ENCODE measurements at places on chromosomes 5 and 9. TPM values are rescaled to one million over a fixed set of nuclear protein-coding genes. Genes with fewer than 3 reads are reported as not detected.

GRCh38 chr9:16255217-16255616, 615.3 kb downstream of the BNC2 start:
- H3K36me3 ChIP-seq, result no peaks in the 10 kb centered on the region
- no peak overlapping the region for H3K27ac ChIP-seq
- H3K27me3 ChIP-seq, result no peaks in the 10 kb centered on the region

DNA sequence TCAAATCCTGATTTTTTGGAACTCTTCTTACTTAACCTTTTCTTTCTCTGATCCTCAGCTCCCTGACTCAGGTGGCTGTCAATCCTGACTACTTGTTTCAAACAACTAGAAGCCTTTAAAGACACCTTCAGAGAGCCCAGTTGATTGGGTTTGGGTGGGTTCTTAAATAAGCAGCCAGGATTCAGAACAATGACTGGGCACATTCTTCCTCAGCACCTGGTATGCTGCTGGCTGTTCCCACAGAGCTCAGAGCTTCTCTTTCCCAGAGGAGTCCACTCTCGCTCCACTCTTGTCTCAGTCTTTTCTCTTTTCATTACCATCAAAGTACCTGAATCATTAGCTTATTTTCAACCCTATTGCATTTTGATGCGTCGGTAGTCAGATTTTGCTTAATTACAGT, 22.5 kb downstream of the PCSK5 start:
- H3K36me3 ChIP-seq, result no peaks in the 10 kb centered on the region
- no peaks in the 10 kb centered on the region for H3K4me1 ChIP-seq
- DNase-seq, result no peak
- no peaks in the 10 kb centered on the region for H3K27me3 ChIP-seq

PPP3R2 gene
- total RNA-seq, result not detected

KLHL3 gene
- total RNA-seq, result 11.7 TPM

DNA sequence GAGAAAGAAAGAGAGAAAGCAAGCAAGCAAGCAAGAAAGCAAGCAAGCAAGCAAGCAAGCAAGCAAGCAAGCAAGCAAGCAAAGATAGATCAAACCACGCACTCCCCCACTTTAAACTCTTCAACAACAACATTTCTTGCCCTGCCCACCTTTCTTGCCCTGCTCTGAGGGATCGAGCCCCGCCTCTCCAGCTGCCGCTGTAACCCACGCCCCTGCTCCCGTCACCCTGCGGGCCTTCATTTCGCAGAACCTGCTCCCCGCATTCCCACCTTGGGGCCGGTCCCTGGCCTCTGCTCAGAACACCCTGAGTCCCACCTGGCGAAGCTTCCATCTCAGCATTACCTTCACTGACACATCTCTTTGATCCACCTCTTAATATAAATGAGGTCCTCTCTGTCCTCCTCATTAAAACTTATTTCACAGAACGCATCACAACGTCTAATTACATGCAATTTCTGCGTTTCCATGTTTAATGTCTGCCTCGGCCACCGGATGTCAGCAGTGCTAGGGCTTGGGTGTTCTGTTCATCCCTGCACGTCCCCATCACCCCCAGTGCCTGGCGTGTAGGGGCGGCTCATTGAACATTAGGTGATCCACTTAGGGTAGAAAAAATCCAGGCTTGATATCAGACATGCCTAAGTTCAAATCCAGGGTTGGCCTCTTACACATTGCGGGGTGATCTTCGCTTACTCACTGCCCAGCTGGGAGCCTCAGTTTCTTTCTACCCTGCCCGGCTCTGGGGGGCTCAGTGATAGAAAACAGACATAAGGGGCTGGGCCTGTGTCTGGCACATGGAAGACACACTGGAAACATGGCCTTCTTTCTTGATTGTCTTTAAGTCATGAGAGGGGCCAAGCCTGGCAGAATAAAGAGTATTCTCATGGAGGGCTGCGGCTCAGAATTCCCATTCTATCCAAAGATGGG, 187.6 kb downstream of the DAB2IP start:
- no peaks in the 10 kb centered on the region for H3K4me1 ChIP-seq
- H3K27ac ChIP-seq, result no peak overlapping the region
- no peak overlapping the region for H3K4me3 ChIP-seq
- H3K36me3 ChIP-seq, result no peaks in the 10 kb centered on the region
- DNase-seq, result no peak
- H3K27me3 ChIP-seq, result no peaks in the 10 kb centered on the region

DNA sequence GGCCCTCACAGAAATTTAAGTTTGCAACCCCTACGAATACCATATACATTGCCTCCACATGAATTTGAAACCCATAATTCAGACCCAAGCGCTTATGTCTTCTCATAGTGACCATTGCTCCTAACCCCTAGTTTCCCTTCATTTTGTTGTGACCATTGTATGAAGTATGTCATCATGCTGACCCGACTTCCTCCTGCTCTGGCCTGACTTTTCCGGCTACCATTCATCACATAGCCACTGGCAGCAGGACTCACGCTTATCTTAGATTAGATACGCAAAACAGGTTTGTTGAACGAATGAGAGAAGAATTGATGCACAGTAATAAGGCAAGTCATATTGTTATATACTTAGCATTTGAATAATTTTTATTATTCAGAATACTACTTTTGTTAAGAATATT, 345.4 kb downstream of the FBXL17 start:
- H3K36me3 ChIP-seq, result no peaks in the 10 kb centered on the region
- no peak for DNase-seq
- no peaks in the 10 kb centered on the region for H3K4me1 ChIP-seq
- no peak overlapping the region for H3K27ac ChIP-seq

MSMP gene
- not detected for total RNA-seq

LCP2 gene
- 15.4 TPM for total RNA-seq

DNA sequence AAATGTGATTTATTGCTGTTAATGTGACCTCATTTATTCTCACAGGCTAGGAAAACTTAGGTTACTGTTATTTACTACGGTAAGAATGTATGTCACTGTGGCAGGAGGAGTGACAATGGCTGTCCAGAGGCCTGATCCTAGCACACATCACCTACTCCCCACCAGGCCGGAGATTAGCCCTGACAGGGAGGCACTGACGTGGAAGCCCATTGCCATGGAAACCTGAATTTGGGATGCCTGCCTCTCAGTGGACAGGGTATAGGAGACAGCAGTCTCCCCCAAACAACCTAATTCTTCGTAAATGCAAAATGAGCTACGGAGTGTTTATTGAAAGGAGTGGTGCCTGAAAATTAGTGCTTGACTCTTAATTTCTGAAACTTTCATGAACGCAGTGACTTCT, 87.6 kb upstream of the SMARCA2 start:
- H3K4me3 ChIP-seq, result no peak overlapping the region
- H3K27ac ChIP-seq, result no peak overlapping the region
- no peaks in the 10 kb centered on the region for H3K36me3 ChIP-seq
- no peak for DNase-seq
- H3K27me3 ChIP-seq, result no peaks in the 10 kb centered on the region
- no peaks in the 10 kb centered on the region for H3K4me1 ChIP-seq

GRCh38 chr5:111211341-111211740, 12.8 kb upstream of the CAMK4 start:
- no peak for DNase-seq
- H3K27me3 ChIP-seq, result no peaks in the 10 kb centered on the region
- no peak overlapping the region for H3K27ac ChIP-seq
- H3K4me3 ChIP-seq, result no peak overlapping the region

DNA sequence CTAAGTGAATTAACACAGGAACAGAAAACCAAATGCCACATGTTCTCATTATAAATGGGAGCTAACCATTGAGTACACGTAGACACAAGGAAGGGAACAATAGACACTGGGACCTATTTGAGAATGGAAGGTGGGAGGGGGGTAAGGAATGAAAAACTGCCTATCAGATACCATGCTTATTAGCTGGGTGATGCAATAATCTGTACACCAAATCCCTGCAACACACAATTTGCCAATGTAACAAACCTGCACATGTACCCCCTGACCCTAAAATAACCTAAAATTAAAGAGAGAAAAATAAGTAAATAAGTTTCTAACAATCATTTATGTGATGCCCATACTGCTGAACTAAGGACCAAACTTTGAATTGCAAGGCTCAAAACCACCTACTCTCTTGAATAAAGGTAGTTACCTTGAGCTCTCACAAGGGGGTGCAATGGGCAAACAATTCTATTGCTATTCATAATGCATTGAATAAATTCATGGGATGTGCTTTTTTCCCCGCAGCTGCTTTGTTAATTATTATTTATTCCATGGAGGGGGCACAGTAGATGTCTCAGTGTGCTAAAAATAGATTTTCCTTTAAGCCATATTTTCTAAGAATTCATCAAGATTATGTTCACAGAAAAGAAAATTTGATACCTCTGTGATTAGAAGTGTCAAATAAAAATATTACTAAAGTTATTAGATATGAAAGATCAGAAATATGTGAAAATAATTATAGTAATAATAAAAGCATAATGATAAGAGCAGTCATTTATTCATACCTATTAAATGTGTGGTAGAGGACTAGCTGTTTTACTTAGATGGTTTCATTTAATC, 76.2 kb upstream of the PTPN3 start:
- H3K4me1 ChIP-seq, result no peaks in the 10 kb centered on the region
- H3K4me3 ChIP-seq, result no peak overlapping the region
- no peak for DNase-seq
- H3K27ac ChIP-seq, result no peak overlapping the region

- no peaks in the 10 kb centered on the region for H3K4me1 ChIP-seq
- H3K27ac ChIP-seq, result no peak overlapping the region
- no peaks in the 10 kb centered on the region for H3K27me3 ChIP-seq
- DNase-seq, result no peak
- H3K4me3 ChIP-seq, result no peak overlapping the region
- no peaks in the 10 kb centered on the region for H3K36me3 ChIP-seq
Observed at GRCh38 chr9:113301548-113301947, 1.6 kb downstream of the RNF183 start.

SLC34A3 gene
- not detected for total RNA-seq

DNA sequence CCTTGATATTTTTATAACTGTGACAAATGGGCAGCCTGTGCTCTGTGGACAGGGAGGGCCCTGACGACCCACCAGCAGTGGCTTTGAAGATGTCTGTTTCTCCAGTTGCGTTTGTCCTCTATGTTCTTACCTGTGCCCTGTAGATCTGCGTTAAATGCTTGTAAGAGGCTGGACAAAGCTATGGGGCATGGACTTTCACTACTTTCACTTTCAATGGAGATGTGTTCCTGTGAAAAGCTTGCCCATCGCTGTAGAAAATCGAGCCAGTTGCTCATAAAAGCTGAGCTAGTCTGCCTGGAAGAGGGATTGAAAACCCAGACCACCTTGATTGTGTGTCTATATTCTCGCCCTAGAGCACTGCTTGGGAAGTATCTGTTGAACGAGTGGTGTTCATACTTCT, 74.1 kb downstream of the PSAT1 start:
- no peak overlapping the region for H3K4me3 ChIP-seq
- no peaks in the 10 kb centered on the region for H3K4me1 ChIP-seq
- no peak for DNase-seq
- peaks cover 20% of the 10 kb centered on the region for H3K27me3 ChIP-seq

PRR16 gene
- 3.6 TPM for total RNA-seq

MRPS2 gene
- total RNA-seq, result 35.4 TPM

GRCh38 chr5:97576956-97577355, 393.9 kb upstream of the RIOK2 start:
- H3K4me1 ChIP-seq, result no peaks in the 10 kb centered on the region
- H3K4me3 ChIP-seq, result no peak overlapping the region
- DNase-seq, result no peak
- H3K27ac ChIP-seq, result no peak overlapping the region
- H3K27me3 ChIP-seq, result no peaks in the 10 kb centered on the region

DNA sequence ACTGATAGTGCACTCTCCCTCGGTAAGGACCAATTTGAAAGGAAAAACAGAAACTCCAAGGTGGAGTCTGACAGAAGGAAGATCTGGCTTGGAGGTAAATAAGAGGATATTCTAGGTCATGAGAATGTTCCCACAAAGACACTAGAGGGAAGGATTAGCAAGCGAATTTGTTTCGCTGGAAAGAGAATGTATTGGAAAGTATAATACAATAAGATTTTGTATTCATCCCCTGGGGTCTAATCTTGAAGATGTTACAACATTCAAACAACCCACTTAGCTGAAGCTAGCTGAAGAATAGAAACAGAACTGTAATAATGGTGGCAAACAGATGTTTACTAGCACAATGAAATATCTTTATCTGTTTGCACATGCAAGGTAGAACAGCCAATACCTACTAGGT, 158.7 kb downstream of the GNAQ start:
- no peaks in the 10 kb centered on the region for H3K27me3 ChIP-seq
- H3K4me1 ChIP-seq, result no peaks in the 10 kb centered on the region
- H3K27ac ChIP-seq, result no peak overlapping the region
- no peaks in the 10 kb centered on the region for H3K36me3 ChIP-seq

DNA sequence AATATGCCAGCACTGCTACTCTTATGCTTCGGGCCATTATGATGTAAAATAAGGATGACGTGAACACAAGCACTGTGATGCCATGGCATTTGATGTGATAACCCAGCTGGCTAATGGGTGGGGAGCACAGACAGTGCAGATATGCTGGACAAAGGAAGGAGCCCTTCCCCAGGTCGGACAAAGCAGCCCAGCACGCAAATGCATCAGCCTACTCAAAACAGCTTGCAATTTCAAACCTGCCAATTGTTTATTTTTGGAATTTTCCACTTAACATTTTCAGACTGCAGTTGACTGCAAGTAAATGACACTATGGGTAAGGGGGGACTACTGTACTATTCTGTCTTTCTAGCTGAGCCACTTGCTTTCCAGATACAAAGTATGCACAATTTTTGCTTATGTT, 181.3 kb downstream of the DCP2 start:
- no peak overlapping the region for H3K4me3 ChIP-seq
- no peaks in the 10 kb centered on the region for H3K4me1 ChIP-seq
- H3K27ac ChIP-seq, result no peak overlapping the region
- no peak for DNase-seq
- no peaks in the 10 kb centered on the region for H3K36me3 ChIP-seq

TRIM7 gene
- 5.4 TPM for total RNA-seq

KIF24 gene
- 1.3 TPM for total RNA-seq

DNA sequence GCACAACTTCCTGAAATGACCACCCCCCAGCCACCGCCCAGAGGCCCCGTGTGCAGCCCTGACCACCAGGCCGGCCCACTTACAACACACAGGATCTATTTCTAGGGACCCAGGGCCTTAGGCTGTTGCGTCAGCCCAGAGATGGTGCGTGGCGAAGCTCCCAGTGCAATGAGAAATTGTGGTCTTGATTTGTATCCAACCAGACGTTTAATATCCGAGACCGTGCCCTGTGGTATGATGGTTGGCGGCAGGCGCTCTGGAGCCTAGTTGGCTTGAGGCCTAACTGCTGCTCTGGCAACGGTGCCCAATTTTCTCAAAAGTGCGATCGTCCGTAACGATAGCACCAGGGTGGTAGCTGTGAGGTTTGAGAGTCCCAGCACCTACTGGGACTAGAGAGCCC, 32.6 kb upstream of the SLC6A19 start:
- no peaks in the 10 kb centered on the region for H3K36me3 ChIP-seq
- no peaks in the 10 kb centered on the region for H3K4me1 ChIP-seq
- no peak overlapping the region for H3K27ac ChIP-seq
- H3K27me3 ChIP-seq, result no peaks in the 10 kb centered on the region
- H3K4me3 ChIP-seq, result no peak overlapping the region

- H3K27me3 ChIP-seq, result no peaks in the 10 kb centered on the region
- no peak overlapping the region for H3K4me3 ChIP-seq
- peaks cover 5% of the 10 kb centered on the region for H3K4me1 ChIP-seq
- peak overlapping the region; percentile 97 for H3K27ac ChIP-seq
- no peaks in the 10 kb centered on the region for H3K36me3 ChIP-seq
- DNase-seq, result no peak
Observed at GRCh38 chr9:104969116-104969515, 41.2 kb upstream of the ABCA1 start.

UBE2QL1 gene
- 0.44 TPM for total RNA-seq

CTNNAL1 gene
- 25.0 TPM for total RNA-seq

EQTN gene
- total RNA-seq, result 0.98 TPM
